ENCODE measurements at places on chromosomes 2 and 18. TPM values are rescaled to one million over a fixed set of nuclear protein-coding genes. Genes with fewer than 3 reads are reported as not detected.

TNFRSF11A gene
- total RNA-seq: 0.16 TPM

SLC16A14 gene
- total RNA-seq: 0.19 TPM

GBX2 gene
- total RNA-seq: 2.4 TPM

NAT8 gene
- not detected for total RNA-seq

PSD4 gene
- 18.7 TPM for total RNA-seq

CD207 gene
- total RNA-seq: 0.16 TPM

TMEM178A gene
- not detected for total RNA-seq

OSR1 gene
- 3.0 TPM for total RNA-seq

DNA sequence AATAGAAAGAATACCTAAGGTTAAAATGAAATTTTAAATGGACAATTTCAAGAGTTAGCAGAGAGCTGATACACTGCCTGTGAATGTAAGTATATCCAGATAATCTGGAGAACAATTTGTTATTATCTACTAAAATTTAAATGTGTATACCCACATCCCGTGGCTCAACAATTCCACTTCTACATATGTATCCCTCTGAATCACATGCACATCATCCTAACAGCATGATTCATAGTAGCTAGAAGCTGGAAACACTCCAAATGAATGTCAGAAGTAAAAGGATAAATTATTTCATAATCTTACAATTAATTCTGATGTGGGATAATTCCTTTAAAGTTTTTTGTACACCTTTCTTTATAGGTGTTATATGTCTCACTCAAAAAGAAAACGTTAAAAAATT is 87.9 kb downstream of the CNTNAP5 start:
- H3K4me1 ChIP-seq: no peaks in the 10 kb centered on the region
- no peak overlapping the region for H3K27ac ChIP-seq
- H3K36me3 ChIP-seq: no peaks in the 10 kb centered on the region
- no peak for DNase-seq

DNA sequence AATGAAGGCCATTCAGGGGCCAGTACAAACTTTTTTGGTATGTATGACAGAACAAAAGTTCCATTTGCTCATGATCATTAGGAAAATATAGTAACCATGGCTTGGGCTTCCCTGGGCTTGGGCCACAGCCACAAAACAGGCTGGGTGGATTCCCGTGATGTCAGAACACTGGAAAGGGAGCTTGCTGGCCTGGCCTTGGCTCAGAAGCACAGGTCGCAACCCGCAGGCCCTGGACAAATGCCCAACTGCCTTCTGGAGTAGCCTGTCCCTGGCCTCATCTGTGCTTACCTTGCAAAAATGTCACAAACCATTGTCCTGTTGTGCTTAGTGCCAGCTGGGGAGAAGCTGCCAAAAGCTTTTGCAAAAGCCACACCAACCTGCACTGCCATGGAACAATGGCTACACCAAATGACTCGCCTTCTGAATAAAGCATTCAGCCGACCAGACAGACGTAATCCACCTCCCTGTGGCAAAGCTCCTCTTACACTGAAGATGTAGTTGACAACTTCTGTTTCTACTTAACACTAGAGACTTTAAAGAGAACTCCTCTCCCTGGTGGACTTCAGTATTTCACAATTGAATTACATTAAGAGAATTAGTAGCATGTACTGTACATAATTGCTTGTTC is 125.5 kb downstream of the ANKRD44 start:
- no peak overlapping the region for H3K27ac ChIP-seq
- no peak for DNase-seq
- no peaks in the 10 kb centered on the region for H3K4me1 ChIP-seq
- no peak overlapping the region for H3K4me3 ChIP-seq

DNA sequence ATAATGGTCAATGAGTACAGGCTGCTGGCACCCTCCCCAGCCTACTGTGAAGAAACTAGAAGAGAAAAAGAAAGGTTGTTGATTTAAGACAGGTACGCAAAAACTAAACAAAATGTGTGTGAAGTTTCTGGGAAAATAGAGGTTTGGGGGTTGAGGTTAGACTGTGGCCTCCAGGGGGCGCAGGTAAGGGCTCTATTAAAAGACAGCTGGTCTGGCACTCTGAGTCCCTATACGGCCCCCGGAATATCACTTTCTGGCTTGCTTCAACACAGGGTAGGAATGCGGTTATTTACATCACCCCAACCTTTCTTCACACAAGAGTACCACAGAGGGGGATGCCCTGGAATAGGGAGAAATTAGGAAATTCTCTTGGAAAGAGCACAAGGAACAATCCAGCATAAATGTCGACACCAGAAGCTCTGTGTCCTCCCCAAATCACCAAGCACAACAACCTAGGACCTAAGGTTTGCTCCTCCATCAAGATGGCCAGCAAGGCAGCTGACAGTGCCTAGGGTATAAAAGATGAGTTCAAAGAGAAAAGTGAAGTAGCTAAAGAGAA is 480.8 kb upstream of the KLHL29 start:
- no peaks in the 10 kb centered on the region for H3K27me3 ChIP-seq
- no peaks in the 10 kb centered on the region for H3K4me1 ChIP-seq
- peak; percentile 42 for DNase-seq
- H3K36me3 ChIP-seq: no peaks in the 10 kb centered on the region
- no peak overlapping the region for H3K4me3 ChIP-seq

GRCh38 chr18:3454365-3455089 is 4.6 kb downstream of the TGIF1 start:
- peaks cover 7% of the 10 kb centered on the region for H3K36me3 ChIP-seq
- H3K27me3 ChIP-seq: no peaks in the 10 kb centered on the region

GRCh38 chr2:50347358-50348044 is 684.4 kb downstream of the NRXN1 start:
- H3K27me3 ChIP-seq: no peaks in the 10 kb centered on the region
- H3K4me3 ChIP-seq: no peak overlapping the region
- H3K27ac ChIP-seq: no peak overlapping the region
- no peaks in the 10 kb centered on the region for H3K36me3 ChIP-seq
- no peak for DNase-seq

DNA sequence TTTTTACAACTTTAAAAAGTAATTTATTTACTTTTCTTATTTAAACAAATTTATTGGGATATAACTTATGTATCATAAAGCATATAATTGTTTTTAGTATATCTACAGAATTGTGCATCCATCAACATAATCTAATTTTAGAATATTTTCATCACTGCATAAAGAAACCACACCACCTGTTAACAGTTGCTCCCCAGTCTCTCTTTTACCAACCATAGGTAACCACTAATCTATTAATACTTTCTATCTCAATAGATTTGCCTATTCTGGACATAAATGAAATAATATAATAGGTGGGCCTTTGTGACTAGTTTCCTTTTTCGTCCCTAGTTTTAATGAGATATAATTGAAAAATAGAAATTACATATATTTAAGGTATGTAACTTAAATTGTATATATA is 90.6 kb downstream of the ADAM23 start:
- H3K27me3 ChIP-seq: no peaks in the 10 kb centered on the region
- H3K4me1 ChIP-seq: no peaks in the 10 kb centered on the region
- no peak for DNase-seq

DNA sequence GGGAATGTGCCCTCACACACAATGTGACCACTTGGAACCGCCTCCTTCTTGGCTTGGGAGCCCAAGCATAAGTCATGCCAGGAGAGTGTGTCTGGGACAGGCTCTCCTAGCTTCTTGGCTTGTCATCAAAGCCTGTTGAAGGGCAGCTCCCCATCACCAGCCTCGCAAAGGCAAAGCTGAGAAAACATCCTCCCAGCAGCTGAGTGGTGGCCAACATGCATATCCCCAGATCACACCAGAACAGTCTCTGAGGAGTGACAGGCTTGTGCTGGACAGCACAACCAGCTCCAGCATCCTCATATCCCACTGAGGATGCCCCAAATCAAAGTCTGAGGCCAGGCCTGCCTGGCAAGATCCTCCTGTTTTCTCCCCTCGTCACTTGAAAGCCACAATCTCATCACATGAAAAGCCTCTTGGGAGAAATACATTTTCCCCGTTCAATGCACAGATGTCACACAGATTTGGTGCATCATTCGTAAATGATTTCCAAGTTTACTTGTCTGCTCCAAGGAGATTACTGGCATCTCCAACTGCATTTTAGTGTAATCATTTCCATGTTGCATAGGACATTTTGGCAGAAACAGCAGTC is 269.3 kb downstream of the TTC32 start:
- H3K4me1 ChIP-seq: no peaks in the 10 kb centered on the region
- no peaks in the 10 kb centered on the region for H3K27me3 ChIP-seq
- no peak for DNase-seq
- no peak overlapping the region for H3K27ac ChIP-seq

- DNase-seq: no peak
- H3K4me1 ChIP-seq: peaks cover 8% of the 10 kb centered on the region
- H3K4me3 ChIP-seq: no peak overlapping the region
- H3K27ac ChIP-seq: no peak overlapping the region
These were observed 22.4 kb upstream of the UGP2 start for GRCh38 chr2:63819256-63819655.

GRCh38 chr2:77521931-77522470 is at the start of gene LRRTM4:
Gene LRRTM4, minus strand, starts transcription at chr2:77522376.
- no peaks in the 10 kb centered on the region for H3K27me3 ChIP-seq
- H3K36me3 ChIP-seq: no peaks in the 10 kb centered on the region
- no peaks in the 10 kb centered on the region for H3K4me1 ChIP-seq
- H3K27ac ChIP-seq: no peak within 1 kb of the TSS
- no peak for DNase-seq

- no peaks in the 10 kb centered on the region for H3K36me3 ChIP-seq
- DNase-seq: no peak
- H3K4me3 ChIP-seq: no peak overlapping the region
- H3K27me3 ChIP-seq: no peaks in the 10 kb centered on the region
These were observed 23.8 kb upstream of the IL1R2 start for GRCh38 chr2:101967826-101968513.

DNA sequence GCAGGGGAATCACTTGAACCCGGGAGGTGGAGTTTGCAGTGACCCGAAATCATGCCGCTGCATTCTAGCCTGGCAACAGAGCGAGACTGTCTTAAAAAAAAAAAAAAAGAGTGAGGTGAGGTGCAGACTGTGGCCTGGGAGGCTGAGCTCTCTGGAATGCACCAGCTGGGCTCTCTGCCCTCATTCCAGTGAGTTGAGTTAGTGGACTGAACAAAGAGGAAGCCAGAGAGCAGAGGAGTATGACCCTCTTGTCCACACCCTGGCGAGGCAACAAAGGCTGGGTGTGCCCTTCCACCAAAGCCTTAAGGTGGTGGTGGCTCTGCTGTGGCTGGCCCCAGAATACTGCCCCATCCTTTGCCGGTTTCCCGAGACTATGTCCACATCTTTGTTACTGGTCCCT is 71.3 kb upstream of the ACKR3 start:
- no peaks in the 10 kb centered on the region for H3K27me3 ChIP-seq
- H3K4me1 ChIP-seq: no peaks in the 10 kb centered on the region
- no peak for DNase-seq

GRCh38 chr2:61770746-61771145 is 83.1 kb downstream of the FAM161A start:
- no peaks in the 10 kb centered on the region for H3K27me3 ChIP-seq
- H3K27ac ChIP-seq: no peak overlapping the region
- no peak overlapping the region for H3K4me3 ChIP-seq

- DNase-seq: no peak
- H3K4me1 ChIP-seq: 0 out of 2 replicates have a peak, but pooled peaks cover 3% of the 10 kb centered on the region
- H3K4me3 ChIP-seq: no peak overlapping the region
- H3K36me3 ChIP-seq: no peaks in the 10 kb centered on the region
- H3K27ac ChIP-seq: no peak overlapping the region
- H3K27me3 ChIP-seq: no peaks in the 10 kb centered on the region
These were observed 122.5 kb downstream of the PLA2R1 start for GRCh38 chr2:159939946-159940345.

DNA sequence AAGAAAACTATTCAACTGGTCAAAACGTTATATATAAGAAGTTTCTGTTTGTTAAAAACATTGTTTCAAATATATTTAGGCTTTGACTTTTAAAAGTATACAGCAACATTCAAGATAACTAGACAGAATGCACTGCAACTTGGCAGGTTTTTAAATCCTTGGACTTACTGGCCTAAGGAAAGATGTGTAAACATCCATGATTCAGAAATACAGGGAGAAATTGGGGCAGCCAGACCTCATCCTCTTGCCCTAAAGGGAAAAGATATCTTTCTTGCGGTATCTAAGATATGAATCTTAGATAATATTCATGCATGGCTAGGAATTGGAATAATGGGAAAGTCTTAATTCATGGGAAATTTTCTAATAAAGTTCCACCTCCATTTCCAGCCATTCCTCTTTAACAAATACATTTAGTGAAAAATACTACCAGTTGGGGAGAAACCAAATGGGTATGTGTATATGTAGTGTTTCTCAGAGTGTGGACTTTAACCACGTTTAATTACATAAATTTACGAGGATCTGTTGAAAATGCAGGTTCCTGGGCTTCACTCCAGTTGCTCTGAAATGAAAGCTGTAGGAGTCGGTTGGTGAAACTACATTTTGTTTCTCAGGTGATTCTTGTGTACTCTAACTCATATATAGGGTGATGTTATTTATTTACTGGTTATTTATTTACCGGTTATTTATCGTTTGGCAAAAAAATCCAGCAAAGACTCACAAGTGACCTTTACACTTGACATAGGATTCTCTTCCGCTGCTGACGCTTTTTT is 587 bp upstream of the TANK start:
- H3K4me1 ChIP-seq: peaks cover 20% of the 10 kb centered on the region
- peak overlapping the region; percentile 7 for H3K4me3 ChIP-seq
- no peak for DNase-seq
- peak overlapping the region; percentile 98 for H3K27ac ChIP-seq

DNA sequence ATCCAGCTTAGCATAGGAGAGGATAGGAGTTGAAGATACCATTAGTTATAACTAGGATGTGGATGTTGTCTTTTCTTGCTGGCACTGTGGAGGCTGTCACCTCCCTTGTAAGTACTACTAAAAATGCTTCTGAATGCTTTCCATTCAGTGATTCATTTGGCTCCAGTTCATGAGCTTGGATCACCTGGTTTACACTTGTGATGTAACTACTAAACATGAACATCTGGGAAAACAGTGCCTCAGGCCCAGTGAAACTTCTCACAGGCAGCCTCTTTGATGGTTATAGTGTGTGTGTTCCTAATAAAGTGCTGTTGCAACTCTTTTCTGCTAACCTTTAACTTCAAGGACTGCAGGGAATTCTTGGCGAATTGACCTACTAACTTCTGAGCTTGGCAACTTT is 13.0 kb upstream of the SLC9A2 start:
- no peak overlapping the region for H3K27ac ChIP-seq
- peak; percentile 61 for DNase-seq
- H3K4me3 ChIP-seq: no peak overlapping the region

GRCh38 chr2:160498137-160498536 is 4.5 kb upstream of the RBMS1 start:
- H3K36me3 ChIP-seq: no peaks in the 10 kb centered on the region
- H3K4me1 ChIP-seq: no peaks in the 10 kb centered on the region
- no peaks in the 10 kb centered on the region for H3K27me3 ChIP-seq
- no peak overlapping the region for H3K4me3 ChIP-seq
- no peak for DNase-seq
- no peak overlapping the region for H3K27ac ChIP-seq

DNA sequence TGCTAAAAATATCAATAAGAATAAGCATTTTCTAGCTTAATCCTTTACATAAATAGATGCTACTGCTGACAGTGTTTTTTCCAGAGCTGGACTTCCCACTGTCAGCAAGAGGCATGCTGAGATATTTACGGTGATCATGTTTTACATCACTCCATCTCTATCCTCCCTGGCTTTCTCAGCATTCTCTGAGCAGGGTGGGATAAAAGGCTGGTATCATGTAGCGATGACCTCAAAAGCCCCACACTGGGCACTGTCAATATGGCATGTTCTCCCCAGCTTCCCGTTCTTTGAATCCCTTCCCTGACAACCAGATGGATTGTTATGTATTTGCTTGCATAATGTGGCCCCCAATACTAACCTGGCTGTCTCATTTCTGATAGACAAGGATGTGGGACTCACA is 83.2 kb upstream of the EPHA4 start:
- no peaks in the 10 kb centered on the region for H3K27me3 ChIP-seq
- no peaks in the 10 kb centered on the region for H3K4me1 ChIP-seq
- H3K36me3 ChIP-seq: no peaks in the 10 kb centered on the region
- DNase-seq: no peak
- H3K4me3 ChIP-seq: no peak overlapping the region
